Cortex of kidney (tissue), 1 donor: ENCODE measurements at places on chromosomes 1 and 21.

DNA sequence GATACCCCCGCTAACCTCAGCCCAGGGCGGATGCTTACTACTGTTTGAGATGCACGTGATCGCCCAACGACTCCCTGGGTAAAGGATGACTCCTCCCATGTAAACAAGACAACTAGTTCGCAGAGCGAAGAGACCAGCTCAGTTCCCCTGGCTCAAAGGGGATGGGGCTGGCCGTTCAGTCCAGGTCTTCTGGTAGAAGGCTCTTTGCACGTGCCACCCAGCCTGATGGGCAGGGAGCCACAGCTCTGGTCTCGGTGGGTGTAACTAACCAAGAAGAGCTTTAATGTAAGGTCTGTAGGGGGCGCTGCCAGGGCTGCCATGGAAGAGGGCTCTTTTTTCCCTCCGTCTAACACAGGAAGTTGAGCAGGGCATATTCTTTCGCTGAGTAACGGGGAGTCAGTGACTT is 49.4 kb upstream of the PARP1 start:
- no peak for DNase-seq

DNA sequence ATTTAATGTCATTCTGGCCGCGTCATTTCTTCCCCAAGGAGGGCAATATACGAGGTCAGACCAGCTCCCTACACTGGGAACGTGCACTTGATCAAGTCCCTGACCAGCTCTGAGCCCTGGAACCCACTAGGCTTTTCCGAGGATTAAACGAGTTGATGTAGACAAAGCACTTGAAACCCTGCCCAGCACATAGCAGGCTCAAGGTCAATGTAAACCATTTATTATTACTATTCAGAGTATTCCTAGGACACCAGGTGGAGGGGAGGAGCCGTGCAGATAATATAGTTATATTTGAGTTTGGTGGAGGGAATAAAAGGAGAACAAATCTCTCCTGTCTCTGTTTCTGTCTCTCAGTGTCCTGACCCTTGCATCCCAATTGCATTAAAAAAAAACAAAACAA is 174.1 kb upstream of the IGSF21 start:
- no peak for DNase-seq

- DNase-seq, result no peak
Measured at GRCh38 chr1:114260805-114261484, 107.3 kb upstream of the SYT6 start.

- no peak for DNase-seq
Measured at GRCh38 chr1:172401892-172402291, 18.6 kb upstream of the C1orf105 start.

DNA sequence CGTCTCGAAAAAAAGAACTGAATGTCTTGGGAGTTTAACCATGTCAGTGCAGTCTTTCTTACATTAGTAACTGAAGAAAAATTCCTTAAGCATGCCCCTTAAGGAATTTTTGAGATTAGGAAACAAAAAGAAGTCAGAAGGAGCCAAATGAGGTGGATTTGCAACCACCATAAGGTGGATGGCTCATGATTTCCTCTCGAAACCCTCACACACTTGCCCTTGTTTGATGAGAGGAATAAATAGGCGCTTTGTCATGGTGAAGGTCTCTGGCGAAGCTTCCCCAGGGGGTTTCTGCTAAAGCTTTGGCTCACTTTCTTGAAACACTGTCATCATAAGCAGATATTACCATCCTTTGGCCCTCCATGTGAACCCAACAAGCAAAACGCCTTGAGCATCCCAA is 68.2 kb downstream of the POFUT2 start:
- DNase-seq, result no peak

GRCh38 chr1:242691610-242691945 is 167.1 kb upstream of the PLD5 start:
- no peak for DNase-seq

DNA sequence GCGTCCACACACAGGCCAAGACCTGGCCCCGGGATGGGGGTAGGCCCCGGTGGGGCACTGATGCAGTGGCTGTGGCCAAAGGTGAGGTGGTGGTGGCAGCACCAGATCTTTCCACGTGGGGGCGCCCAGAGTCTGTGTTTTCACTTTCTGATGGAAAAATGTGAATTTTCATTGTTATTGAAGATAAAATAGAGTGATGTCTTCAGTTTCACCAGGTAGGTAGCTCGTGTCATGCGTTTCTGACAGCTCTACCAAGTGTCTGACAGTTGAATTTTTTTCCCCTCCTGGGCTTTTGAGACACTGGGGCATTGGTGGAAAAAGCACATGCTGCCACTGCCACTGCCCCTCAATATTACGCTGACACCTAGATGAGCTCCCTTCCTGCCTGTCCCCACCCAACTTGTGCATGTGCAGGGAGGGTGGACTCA is 40.0 kb upstream of the MAGOH start:
- no peak for DNase-seq

- DNase-seq, result no peak
Measured at GRCh38 chr1:165629848-165630628, 996 bp upstream of the MGST3 start.

- no peak for DNase-seq
Measured at GRCh38 chr1:226725897-226726267, 13.2 kb downstream of the ITPKB start.

DNA sequence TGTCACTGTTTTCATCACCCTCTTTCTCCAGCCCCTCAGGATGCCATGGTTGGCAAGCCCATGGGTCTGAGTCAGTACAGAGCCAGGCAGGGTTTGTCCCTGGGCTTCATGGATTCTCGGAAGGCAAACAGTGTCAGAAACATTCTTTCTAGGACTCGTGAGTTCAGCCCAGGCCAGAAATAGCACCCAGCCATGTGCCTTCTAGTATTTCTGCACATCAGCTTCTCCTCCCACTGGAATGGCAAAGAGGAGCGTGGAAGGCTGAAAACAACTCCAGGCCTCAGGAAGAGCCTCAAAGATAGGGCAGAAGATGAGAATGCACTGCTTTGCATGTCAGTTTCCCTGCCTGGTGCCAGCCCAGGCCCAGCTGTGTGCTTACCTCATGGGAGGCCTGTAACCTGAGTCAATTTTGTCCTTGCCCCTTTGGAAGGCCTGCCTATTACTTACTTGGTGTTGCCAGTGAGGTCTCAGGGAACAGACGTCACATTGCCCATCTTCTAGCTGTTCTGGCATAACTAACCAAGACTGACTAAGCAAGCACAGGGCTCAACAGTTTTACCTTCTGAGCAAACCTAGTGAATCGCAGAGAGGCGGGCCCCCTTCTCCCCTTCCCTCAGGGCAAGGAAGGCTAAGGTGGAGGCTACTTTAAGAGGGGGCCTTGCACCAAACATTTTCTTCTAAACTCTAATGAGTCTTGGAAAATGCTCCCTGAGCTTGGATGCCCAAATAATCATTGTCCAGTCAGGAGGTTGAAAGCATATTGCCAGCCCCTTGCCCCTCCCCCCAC is 42.4 kb downstream of the GLUL start:
- DNase-seq, result no peak

DNA sequence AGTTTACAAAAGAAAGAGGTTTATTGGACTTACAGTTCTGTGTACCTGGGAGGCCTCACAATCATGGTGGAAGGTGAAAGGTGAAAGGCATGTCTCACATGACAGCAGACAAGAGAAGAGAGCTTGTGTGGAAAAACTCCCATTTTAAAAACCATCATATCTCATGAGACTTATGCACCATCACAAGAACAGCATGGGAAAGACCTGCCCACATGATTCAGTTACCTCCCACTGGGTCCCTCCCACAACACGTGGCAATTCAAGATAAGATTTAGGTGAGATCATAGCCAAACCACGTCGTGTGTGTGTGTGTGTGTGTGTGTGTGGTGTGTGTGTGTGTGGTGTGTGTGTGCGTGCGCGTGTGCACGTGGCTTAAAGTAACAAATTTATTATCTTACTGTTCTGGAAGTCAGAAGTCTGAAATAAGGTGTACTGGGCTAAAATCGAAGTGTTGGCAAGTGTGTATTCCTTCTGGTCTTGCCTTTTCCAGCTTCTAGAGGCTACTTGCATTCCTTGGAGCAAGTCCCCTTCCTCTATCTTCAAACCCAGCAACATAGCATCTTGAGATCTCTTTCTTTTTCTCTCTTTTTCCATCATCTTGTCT is 48.1 kb upstream of the MPC2 start:
- DNase-seq, result no peak

DNA sequence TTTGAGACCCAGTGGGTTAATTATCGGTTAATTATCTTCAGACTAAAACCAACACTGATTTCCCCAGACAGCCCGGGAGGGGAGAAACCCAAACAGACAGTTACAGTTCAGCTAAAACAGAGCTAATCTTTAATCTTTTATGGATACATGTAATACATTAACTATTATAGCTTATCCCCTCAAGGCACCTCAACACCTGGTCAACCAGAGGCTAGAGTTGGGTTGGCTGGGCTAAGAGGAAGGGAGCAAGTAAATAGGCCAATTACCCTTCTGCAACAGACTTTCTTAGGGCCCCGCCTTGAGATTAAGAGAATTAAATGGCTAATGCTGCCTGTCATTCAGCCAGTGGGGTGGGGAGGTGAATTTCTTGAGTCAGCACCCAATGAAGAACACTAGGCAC is 6.6 kb upstream of the MED18 start:
- no peak for DNase-seq

DNA sequence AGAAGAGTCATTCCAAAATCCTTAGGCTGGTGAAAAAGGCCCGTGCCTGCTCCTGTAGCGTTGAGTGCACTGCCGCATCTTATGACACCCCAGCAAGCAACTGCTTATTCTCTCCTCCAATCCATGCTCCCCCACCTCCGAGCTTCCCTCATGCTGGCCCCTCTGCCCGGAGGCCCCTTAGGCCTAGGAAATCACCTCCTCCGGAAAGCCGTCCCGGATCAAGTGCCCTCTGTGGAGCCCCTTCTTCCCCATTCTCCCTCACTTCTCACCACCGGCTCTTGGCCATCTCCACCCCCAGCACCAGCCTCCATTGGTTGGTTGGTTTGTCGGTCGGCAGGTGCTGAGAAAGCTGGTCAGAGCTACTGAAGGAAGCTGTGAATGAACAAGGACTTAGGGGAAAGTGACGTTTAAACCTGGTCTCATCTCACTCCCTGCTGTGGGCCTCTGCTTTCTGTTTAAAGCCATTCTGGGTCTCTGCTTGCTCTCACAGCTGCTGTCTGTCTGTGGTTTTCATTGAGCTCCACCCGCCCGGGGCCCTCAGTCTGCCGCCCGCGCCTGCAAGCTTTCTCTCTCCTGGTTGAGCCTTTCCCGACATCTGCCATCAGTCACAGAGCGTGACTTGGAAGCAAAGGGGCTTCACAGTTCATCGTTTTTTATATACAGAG is 122.2 kb downstream of the KCNN3 start:
- DNase-seq, result no peak

- DNase-seq, result no peak
Measured at GRCh38 chr1:230120921-230121381, 53.9 kb downstream of the GALNT2 start.

- DNase-seq, result no peak
Measured at GRCh38 chr1:109668123-109668775, 392 bp downstream of the GSTM2 start.

DNA sequence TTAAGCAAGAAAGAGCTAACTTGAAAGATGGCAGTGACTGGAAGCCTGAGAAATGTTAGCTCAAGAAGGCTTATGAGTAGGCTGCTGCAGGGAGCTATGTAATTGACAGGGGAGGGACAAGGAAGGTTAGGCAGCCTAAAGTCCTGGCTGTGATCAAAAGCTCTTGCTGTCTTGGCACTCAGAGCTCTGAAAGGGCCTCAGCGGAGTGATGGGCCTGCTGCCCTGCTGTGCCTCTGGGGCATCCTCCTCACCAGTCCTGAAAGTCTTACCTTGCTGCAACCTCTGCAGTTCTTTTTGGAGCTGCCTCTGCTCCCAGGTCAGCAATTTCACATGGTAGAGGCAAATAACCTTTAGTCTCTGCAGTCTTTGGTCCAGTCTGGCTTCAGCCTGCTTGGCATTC is 1.8 kb downstream of the CCDC190 start:
- no peak for DNase-seq

- DNase-seq, result no peak
Measured at GRCh38 chr1:27152004-27152828, 2.7 kb downstream of the SLC9A1 start.
